ENCODE measurements at places on chromosomes 6 and 20.

GRCh38 chr20:56503916-56504315, 20.6 kb upstream of the FAM209A start:
- no peak for DNase-seq

DNA sequence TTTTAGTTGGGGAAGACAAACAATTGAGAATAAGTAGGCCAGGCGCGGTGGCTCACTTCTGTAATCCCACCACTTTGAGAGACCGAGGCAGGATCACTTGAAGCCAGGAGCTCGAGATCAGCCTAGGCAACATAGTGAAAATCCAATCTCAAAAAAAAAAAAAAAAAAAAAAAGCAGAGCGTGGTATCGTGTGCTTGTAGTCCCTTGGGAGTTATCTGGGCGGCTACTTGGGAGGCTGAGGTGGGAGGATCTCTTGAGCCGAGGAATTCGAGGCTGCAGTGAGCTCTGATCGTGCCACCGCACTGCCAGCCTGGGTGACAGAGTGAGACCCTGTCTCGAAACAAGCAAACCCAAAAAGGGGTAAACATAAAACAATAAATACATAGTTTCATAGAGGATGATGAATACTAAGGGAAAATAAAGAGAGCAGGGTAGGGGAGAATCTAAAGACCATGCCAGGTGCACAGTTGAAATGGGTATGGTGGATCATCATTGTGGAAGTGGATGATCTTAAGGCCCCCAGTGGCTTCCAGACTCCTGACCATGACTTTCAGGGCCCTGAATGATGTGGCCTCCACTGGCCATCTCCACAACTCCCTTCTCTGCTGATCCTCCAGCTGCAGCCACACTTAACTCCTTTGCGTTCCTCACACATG, 947 bp downstream of the POFUT1 start:
- no peak for DNase-seq

- DNase-seq: no peak
Measured at GRCh38 chr6:41487860-41488432, 58.2 kb upstream of the FOXP4 start.

DNA sequence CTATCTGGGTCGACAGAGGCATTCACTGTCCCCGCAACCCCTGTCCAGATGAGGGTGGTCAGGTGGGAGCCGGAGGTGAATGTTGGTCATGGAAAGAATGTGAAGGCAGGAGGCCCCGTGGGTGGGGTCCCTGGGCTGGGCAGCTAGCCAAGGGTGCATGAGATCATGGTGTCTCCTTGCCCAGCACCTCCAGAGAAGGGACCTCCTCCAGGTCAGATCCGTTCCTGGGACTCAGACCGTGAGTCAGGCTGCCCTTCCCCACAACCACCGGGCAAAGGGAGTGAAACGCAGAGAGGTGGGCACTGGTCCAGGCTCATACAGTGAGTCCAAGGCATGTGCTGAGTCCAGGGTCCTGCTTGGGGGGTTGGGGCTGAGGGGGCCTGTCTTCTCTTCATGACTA, 3.5 kb downstream of the FOXS1 start:
- no peak for DNase-seq

DNA sequence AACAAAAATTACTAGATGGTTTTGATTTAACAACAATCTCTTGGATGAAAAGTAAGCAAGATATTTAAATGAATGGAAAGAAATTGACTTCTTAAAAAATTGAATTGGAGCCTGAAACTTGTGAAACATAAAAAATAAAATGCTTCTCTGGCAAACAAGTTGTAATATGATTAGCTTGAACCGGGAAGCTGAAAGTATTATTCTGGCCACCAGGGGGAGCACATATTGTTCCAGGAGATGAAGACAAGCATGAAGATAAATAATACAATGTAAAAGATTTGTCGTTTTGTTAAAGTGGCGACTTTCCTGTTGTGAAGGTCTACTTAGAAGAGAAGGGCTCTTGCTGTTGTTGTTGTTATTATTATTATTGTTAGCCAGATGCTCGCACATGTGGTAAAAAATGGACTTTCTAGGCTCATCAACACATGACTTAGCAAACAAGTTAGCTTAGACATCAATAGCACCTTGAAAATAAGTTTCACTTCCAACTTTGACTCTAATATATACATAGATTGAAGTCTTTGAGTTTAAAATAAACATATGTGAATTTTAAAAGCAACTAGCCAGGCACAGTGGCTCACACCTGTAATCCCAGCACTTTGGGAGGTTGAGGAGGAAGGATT, 14.2 kb downstream of the PAX1 start:
- DNase-seq: peak; percentile 73

- DNase-seq: no peak
Measured at GRCh38 chr20:59320426-59320825, 20.0 kb downstream of the EDN3 start.

GRCh38 chr6:13163161-13163944, 165.0 kb downstream of the TBC1D7 start:
- DNase-seq: no peak

DNA sequence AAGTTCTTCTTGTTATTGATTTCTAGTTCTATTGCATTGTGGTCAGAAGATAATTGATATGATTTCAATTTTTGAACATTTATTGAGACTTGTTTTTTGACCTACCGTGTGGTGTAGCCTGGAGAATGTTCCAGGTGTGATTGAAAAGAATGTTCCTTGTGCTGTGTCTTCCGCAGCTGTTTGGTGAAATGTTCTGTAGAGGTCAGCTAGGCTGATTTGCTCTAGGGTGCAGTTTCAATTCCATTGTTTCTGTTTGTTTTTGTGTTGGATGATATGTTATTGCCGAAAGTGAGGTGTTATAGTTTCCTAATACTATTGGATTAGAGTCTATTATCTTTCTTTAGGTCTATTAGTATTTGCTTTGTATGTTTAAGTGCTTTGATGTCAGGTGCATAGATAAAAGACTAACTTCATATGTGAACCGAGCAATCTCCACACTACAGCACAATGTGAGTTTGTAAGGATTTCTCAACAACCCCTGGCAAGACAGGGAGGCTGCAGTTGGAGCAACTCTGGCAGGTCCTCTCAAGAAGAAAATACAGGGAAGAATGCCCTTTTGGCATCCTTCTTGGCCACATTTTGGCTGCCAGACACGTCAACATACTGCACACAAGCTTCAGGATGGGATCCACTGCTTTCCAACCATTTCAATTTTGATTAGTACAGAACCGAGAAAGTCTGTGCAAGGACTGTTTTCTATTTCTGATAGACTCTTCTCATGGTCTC, 320.7 kb downstream of the RNF144B start:
- DNase-seq: no peak

DNA sequence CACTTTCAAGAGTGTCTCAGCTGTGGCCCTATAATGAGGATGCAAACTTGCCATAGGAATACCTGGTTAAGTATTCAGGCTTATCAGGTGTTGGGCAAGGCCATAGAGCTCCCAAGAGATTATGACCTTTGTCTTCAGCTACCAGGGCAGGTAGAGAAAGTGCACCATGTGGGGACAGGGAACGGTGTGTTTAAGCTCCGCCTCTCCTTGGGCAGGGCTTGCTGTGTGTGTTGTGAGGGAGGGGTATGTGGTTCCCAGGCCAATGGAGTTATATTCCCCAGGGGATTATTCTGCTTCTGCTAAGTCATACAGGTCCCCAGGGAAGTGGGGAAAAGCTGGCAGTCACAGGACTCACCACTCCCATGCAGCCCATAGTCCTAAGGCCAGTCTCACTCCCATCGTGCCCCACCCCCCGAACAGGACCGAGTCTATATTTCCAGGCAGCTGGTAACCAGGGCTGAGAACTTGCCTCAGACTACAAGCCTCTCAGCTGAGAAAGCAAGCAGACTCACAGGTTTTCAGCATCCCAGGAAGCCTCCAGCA, 660.2 kb downstream of the HTR1B start:
- DNase-seq: no peak

DNA sequence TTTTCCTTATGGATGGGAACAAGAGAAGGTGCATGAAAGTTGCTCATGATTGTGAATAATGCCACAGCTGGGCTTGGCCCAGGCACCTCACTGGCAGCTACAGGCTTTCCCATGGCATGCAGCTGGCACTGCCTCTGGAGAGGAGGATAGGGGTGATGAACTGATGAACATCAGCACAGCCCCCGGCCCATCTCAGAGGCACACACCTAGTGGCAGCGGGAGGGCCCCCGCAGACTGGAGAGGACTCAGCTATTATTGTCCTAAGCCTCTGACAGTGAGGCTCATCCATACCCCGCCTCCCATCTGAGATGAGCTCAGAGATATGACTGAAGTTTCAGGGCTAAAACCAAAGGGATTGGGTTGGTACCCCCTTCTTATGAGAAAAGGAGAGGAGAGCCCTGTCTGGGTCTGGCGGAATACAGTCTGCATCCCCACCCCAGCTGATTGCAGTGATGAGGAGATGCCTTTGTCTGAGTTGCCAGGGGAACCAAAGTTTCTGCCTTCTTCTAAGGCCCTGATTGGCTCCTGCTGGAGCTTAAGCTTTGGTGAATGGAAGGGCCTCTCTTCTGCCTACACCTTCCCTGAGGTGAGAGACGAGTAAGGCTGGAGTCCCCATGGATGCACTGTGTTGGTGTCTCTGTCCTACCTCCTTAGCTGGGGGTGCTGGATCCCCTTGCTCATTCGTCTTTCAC, 27.6 kb upstream of the EPB41L1 start:
- DNase-seq: no peak

DNA sequence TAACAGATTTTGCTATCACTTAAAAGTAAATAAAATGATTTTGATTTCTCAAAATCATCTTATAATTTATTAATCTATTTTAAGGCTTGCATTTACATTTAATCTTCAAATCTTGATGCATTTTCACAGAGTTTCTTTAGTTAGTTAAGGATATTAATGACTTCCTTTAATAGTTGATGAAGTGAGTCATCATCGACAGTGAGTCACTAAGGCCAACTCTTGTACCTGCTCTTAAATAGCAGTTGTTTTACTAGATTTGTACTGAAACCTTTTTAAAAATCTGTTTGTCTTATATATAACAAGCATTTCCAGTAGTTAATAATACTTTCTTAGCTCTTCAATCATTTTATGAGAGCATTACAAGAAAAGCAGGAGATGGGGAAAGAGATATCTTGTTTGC, 191.7 kb downstream of the ESR1 start:
- DNase-seq: no peak

DNA sequence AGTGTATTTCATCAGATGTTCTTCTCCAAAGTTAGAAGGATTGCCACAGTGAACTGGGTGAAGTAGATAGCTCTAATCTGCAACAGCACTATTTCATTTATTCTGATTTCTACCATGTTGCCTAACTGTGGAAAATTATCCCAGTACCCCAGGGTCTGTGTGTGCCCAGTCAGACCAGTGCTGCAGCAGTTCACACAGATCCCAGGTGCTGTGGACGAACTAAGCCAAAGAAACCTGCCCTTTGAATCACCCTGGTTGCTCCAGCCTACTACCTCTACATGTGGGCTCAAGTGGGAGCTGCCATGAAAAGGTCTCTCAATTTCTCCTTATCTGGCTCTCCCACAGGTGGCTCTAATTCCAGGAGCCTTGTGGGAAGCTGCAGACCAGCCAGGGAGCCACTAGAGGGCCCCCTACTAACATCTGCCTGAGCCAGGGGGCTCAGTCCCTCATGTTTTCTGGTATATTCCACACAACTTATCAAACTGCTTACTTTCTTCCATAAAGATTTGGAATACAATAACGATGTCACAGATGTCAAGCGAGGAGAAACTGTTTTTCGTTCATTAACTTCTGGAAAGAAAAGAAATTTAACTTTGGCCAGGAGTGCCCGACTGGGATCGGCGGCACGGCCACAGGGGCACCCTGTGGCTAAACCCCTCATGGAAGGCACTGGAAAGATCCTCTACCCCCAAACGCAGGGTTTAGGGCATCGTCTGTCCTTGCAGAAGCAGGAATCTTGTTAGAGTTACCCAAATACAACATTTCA, 31.6 kb upstream of the LY86 start:
- no peak for DNase-seq

DNA sequence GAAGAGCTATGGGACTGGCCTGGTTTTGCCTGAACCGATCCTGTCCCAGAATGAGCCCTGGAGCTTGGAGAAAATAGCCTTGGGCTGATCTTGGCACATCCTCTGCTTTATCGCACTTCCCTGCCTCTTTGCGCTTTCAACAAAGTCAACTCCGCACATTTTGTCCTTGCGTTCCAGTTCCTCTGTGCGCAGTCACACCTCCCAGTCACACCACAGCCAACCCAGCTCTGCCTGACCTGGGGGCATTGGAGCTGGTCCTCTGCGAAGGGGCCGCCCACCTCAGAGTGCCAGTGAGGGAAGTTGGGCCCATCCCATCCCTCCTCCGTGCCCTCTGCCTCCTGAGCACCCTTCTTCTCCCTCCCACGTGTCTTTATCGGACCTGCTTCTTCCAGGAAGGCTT, 16.9 kb upstream of the UQCC2 start:
- DNase-seq: no peak

DNA sequence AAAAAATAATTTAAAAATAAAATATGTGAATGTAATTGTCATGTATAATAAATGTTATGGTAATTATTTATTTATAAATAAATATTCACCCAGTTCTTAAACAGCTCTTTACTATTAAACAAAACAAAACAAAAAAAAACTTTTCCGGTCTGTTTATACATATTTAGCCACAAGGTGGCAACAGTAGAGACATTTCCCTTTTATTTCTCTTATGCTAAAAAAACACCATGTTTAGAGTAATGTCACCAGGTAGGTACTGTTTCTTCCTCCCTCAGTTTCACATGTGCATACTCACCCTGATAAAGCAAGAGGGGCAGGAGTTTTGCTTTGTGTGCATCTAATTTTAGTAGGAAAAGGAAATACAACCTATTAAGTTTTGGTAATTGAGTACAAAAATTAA, 610.4 kb upstream of the IMPG1 start:
- DNase-seq: no peak

DNA sequence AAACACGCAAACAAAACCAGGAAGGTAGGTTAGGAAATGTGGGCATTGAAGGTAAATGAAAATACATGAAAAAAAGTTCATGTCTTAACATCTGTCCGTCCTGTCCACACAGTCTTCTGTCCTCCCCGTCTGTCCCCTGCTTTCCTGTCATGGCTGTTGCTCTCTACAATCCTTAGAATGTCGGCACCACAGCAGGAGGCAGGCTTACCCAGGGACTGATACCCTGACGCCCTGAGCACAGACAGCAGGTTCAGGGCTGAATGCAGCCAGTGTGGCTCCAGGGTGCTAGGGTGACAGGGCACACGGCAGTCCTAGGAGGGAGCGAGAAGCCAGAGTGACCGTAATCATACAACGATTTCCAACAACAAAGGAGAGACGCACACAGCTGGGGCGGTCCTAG, 123.7 kb downstream of the IRF4 start:
- no peak for DNase-seq

GRCh38 chr20:31674895-31675827, 37.4 kb downstream of the COX4I2 start:
- no peak for DNase-seq

- no peak for DNase-seq
Measured at GRCh38 chr20:49543858-49544437, 24.0 kb downstream of the PTGIS start.

- DNase-seq: no peak
Measured at GRCh38 chr6:15575357-15576033, 87.3 kb downstream of the DTNBP1 start.

GRCh38 chr20:63262836-63263235, 8.6 kb upstream of the NKAIN4 start:
- no peak for DNase-seq
